ENCODE measurements at places on chromosomes 2 and 18.

- DNase-seq = no peak
Observed at GRCh38 chr2:42787424-42787787, 5.0 kb downstream of the HAAO start.

DNA sequence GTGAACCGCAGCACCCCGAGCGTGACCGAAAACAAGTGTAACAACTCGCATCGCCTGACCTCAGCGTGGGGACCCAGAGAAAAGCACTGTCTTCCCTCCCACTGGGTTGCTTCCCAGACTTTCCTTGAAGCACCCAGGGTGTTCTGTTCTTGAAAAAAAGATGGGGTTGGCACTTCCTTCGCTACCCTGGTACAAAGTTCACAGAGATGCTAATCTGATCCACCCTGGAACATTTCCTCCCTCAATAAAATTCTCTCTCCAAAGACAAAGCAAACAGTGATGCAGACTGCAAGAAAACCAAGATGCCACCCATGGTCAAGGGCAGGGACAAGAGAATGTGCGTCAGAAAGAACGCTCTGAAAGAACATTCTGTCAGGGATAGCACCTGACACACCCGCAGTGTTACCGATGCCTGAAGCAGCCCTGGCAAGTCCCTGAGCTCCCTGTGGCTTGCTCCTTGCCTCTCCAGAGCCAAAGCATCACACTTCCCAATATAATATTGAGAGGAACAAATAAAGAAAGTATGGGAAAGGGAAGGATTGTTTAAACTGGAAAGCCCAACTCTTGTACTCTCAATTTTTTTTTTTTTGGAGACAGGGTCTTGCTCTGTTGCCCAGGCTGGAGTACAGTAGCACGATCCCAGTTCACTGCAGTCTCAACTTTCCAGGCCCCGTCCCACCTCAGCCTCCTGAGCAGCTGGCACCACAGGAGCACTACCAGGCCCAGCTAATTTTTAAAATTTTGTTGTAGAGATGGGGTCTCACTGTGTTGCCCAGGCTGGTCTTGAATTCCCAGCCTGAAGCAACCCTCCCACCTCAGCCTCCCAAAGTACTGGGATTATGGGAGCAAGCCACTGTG, 70.7 kb downstream of the TBC1D8 start:
- no peak for DNase-seq

GRCh38 chr2:166764216-166764615, 124.1 kb upstream of the XIRP2 start:
- DNase-seq = no peak

DNA sequence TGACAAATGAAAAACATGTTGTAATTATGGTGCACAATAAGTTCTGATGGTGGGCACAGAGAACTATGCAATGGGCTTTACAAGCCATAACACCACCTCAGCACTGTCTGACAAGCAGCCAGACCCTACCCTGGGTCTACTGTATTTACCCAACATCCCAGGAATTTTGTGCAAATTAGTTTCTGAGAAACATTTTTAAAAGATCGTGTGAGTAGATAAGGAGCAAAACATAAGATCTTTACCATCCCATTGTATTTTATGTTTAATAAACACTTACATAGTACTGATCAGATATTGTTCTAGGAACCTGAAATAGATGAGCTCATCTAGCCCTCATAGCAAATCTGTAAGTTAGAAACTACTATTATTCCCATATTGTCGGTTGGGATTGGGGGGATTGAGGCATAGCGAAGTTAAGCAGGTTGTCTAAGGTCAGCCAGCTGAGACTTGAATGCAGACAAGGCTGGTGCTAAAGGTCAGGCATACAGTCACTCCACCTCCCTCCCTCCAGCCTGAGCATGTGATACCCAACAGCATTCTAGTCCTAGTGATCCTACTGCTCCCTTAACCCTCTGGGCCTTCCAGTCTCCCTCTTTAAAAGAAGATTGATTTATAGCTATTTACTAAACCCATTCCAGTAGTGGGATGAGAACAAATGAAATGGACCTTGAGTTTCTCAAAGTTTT, 67.4 kb upstream of the STAM2 start:
- no peak for DNase-seq

GRCh38 chr2:240224676-240225075, 84.2 kb upstream of the OTOS start:
- no peak for DNase-seq

DNA sequence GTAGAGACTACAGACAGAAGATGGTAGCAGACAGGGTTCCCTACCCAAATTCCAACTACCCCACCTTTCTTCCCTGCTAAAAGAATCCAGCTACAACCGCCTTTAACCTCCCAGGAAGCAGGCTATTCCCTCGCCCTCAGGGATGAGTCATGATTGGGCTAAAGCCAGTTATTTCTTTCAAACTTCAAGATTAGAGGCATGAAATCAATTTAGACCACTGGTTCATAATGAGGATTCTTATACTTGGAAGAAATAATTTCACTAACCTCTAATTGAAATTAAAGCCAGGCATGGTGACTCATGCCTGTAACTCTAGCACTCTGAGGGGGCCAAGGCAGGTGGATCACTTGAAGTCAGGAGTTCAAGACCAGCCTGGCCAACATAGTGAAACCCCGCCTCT, 20.0 kb downstream of the TRIP12 start:
- DNase-seq = no peak

DNA sequence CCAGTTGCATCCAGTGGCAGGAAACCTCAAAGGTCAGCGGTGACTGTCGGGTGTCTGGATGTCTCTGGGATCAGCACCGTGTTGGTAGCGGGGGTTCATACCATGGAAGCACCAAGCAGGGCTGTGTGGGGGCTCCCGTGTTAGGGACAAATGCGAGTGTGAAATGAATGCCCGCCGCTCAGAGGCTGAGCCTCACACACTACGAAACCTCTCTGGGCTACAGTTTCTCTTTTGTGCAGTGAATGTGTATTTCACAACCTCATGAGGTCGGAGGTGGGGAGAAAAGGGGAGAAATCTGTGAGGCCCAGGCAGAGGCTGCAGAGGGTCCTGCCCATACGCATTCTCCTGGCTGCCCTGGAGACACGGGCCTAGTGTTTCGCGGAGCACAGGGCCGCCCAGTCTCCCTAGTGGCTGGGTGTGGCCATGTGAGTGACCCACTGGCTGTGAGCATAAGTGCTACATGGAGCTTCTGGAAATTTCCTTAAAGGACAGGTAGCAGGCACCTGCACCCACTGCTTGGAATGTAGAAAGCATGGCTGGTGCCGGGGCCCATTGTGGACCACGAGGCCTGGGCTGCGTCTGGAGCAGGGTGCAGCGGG, 138.0 kb upstream of the GLI2 start:
- DNase-seq = no peak

DNA sequence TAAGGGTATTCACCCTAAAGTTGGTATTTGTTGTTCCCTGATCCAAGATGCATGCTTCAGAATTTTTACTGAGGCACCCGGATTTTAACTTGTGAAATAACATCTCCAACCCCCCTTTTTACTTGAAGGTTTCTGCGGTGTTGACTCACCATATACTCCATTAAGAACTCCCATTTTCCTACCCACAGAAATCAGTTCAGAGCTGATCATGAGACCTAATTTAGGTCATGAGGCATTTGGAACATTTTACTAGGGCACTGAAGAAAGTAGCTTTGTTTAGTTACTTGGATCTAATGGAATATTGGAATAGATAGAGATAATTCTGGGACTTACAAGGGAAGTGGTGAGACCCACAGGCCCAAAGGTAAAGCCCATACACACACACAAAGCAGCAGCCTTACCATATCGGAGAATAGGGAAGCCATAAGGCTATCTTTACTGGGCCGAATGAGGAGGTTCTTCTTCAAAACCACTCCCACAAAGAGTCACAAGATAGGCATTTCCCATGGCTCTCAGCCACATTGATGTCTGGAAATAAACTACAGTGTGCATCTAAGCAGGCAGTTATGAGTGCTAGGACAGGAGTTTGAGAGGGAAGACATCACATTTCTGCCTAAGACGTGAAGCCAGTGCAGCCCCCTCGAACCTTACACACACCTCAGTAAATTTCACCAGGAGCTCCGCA, 681.0 kb upstream of the LRRTM4 start:
- no peak for DNase-seq

- DNase-seq = no peak
Observed at GRCh38 chr2:68775272-68775842, 40.7 kb downstream of the ARHGAP25 start.

GRCh38 chr18:73950116-73950700, 197.4 kb downstream of the FBXO15 start:
- no peak for DNase-seq

- DNase-seq = peak; percentile 45
Observed at GRCh38 chr2:235669983-235670962, 176.4 kb downstream of the AGAP1 start.

- DNase-seq = no peak
Observed at GRCh38 chr2:120396013-120396860, 50.3 kb downstream of the INHBB start.

DNA sequence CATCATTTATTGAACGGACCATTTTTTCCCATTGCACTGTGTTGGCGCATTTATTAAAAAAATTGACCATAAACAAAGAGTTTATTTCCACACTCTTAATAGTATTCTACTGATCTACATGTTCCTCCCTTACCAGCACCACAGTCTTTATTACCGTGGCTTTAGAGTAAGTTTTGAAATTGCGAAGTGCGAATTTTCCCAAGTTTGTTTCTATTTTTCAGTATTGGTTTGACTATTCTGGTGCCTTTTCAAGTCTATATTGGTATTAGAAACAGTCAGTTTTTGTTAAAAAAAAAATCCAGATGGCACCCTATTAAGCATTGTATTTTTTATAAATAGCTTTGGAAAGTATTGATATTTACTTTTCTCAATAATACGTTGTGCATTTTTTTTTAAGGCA, 795.1 kb upstream of the HS6ST1 start:
- DNase-seq = no peak

- no peak for DNase-seq
Observed at GRCh38 chr2:12652723-12653122, 64.0 kb upstream of the TRIB2 start.

- DNase-seq = no peak
Observed at GRCh38 chr2:198214114-198214596, 409.8 kb downstream of the PLCL1 start.

DNA sequence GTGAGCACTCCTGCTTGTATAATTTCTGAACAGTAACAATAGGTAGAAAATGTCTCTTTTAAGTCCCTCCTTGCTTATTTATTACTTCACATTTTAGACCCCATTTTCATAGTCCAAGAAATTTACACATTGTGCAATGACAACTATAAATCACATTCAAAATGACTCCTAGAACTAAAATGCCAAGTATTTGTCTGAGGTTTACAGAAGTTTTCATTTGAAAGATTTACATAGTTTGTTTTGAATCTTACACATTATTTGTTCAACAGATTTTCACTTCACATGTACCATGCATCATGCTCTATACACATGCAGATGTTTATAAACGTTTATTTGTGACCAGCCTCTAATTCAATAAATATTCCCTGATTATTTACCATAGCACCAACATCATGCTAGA, 15.7 kb upstream of the TRIB2 start:
- no peak for DNase-seq

GRCh38 chr2:241224018-241224850, 35.8 kb downstream of the ANO7 start:
- peak; percentile 87 for DNase-seq

DNA sequence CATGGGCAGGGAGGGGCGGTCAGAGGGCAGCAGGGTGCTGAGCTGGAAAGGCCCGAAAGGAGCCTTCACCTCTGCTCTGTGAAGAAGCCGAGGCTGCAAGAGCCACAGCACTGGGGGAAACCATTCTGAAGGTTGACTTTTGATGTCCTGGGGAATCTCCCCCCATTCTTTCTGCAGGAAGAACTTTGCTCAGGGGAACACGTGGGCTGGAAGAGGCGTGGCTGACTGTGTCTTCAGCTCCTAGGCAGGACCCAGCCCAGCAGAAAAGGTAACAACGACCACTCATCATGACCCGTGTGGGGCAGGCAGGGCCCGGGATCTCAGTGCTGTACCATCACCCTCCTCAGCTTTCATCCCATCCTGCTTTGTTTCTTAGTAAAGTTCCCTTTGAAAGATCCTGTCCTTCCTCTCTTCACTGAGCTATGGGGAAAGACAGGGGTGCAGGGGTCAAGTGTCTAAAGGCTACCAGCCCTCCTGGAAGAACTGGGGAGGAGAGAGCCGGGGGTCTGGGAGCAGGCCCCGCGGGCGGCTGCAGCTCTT, 312.7 kb downstream of the CELF4 start:
- DNase-seq = no peak

GRCh38 chr18:28846958-28847357, 670.0 kb upstream of the CDH2 start:
- no peak for DNase-seq

GRCh38 chr2:179273461-179273962, 8.9 kb upstream of the SESTD1 start:
- DNase-seq = peak; percentile 66

DNA sequence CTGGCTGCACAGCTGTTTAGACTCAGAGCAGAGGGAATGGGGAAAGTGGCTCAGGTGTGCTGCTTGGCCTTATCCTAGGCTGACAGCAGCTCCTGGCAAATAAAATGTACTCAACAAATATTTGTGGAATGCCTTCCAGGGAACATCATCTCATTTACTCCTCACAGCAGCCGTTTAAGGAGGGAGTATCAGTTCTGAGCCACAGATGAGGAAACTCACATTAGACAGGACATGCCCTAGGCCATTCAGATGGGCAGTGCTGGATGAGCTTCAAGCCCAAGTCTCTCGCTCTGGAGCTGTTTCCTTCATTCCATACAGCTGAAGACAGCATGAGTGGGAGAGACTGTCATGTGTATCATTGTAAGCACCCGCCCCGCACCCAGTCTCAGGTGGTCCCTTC, 129.6 kb upstream of the CNGA3 start:
- no peak for DNase-seq

DNA sequence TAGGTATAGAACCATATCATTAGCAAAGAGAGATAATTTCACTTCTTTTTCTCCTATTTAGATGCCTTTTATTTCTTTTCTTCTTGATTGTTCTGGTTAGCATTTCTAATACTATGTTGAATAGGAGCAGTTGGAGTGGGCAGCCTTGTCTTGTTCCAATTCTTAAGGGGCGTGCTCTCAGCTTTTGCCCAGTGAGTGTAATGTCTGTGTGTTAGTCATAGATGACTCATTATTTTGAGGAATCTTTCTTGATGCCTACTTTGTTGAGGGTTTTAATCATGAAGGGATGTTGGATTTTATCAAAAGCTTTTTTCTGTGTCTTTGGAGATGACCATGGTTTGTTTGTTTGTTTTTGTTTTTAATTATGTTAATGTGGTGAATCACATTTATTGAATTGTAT, 1453.1 kb upstream of the SLC39A10 start:
- DNase-seq = no peak

- DNase-seq = no peak
Observed at GRCh38 chr2:37472959-37473358, 128.5 kb downstream of the QPCT start.

Data from midbrain (tissue), 1 donor.